ENCODE measurements at places on chromosomes 6 and 20.

GRCh38 chr20:57830515-57830895 lies 120.7 kb upstream of the PMEPA1 start:
- DNase-seq = no peak

- no peak for DNase-seq
Observed at GRCh38 chr6:16441262-16441661, 202.9 kb downstream of the GMPR start.

DNA sequence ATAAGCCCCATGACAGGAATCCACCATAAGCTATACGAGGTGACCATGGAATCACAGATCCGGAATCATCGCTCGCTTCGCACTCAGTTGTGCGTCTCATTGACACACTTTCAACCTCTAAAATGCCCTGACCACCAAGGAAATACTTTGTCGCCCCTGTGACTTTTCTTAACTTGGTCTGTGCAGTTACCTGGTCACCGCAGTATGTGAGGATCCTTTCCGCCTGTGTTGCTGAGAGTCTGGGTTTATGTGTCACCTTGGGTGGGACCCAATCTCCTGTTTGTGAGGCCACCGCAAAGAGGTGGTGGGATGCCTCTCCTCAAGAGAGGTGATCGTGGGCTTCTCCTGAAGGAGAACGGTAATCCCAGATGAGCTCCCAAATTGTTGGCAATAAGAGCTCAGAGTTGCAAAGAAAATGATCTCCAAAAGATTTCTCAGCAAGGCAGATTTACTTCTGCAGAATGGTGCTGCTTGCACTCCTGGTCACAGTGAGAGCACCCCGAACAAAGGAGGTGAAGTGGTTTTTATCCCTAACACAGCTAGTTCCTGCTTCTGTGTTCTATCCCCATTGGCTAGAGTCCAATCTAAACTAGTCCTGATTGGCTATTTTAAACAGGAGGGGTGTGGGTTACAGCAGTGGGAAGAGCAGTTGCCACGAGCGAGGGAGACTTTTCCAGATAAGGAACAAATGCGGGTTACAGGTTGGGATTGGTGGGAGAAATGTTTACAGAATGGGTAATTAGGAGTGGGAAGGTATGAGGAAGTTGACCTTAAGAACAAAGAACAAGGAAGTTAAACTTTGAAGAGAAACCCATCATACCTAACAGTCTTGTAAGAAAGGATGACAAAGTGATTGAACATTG lies 9.1 kb upstream of the ZNFX1 start:
- DNase-seq = peak; percentile 19

GRCh38 chr6:75386050-75386770 lies 101.6 kb upstream of the TMEM30A start:
- DNase-seq = no peak

GRCh38 chr6:124963416-124963785 lies 1.2 kb downstream of the RNF217 start:
- DNase-seq = no peak

DNA sequence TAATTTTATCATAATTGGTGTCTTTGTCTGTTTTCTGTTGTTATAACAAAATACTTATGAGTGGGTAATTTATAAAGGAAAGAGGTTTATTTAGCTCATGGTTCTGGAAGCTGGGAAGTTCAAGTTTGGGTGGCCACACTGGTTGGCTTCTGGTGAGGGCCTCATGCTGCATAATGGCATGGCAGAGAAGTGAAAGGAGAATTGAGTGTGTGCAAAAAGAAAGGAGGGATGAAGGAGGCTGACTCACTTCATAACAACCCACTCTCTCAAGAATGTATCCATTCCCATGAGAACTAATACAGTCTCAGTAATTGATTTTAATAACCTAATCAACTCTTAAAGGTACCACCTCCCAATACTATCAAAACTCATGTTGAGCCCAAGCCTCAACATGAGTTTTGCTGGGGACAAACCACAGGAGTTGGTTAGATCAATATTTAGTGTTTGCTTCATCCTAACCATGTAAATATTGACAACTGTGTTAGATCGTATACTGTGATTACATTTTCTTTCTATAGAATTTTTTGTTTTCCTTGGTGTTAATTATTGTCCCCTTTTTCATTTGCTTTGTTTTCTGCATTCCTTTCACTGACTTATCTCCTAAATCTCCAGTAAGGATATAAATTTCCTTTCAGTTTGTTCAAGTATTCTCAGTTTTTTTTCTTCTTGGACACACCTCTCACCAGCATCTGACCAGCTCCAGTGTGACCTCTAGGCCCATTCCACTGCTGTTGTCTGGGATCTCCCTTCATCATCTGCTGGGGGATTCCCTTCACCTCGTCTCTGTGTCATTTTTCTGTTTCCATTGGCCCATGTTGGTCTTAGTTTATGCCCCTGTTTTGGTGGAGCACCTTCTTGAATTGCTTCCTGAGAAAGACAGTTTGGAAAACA lies 54.8 kb upstream of the SCGN start:
- no peak for DNase-seq

DNA sequence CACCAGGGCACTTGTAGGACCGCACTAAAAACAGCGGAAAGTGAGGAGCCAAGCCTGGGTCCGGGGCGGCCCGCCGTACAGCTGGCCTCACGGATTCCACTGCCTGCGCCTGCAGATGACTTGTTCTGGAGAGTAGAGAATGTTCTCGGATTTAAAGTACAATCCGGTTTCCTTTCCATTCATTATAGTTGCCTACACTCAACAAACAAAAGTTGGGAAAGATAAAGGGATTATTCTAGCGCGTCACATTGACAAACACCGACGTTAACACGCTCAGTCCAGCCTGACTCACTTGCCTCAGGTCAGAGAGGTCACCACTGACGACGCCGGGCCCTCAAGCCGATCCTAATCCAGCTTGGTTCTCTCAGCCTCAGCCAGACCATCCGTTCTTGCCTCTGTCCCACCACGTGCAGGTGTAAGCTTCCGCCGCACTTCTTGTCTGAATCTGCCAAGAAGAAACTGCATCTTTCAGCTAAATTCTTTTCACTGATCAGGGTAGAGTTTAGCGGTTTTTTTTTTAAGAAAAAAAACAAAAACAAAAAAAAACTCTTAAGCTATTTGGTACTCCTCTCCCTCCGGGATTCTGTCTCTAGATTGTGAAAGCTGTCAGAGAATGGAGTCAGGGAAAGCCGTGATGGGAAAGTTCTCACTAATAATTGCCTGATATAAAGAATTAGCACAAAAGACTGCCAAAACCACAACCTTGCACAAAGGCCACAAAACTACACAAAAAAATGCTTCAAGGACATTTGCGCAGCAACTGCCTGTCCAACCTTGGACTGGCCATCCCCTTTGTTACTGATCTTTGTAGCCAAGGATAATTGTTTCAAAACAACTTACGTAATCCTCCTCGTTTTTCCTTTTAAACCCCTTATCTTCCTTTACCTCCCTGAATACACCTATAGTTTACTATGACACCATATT lies 1.1 kb upstream of the PHF10 start:
- DNase-seq = no peak

DNA sequence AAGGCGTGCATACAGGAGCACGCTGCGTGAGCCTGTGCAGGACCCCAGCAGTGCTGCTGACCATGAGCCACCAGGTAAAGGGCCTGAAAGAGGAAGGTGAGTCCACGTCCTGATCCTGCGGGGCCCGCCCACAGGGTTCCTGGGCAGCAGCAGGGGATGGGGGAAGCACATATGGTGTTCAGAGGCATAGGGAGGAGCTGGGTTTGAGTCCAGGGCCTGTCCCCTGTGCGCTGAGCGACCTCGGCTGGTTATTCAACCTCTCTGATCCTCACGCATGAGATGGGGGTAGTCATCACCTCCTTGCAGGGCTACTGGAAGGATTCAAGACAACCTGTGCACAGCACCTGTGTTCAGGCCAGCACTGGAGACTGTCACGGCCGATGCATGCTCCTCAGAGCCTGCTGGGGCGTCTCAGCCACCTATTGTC lies at the start of gene TMC2:
TSS of gene TMC2 (plus strand) at position 14 of the 427 bp plus-strand sequence. CDS start at position 63, 49 bp downstream.
- no peak for DNase-seq

DNA sequence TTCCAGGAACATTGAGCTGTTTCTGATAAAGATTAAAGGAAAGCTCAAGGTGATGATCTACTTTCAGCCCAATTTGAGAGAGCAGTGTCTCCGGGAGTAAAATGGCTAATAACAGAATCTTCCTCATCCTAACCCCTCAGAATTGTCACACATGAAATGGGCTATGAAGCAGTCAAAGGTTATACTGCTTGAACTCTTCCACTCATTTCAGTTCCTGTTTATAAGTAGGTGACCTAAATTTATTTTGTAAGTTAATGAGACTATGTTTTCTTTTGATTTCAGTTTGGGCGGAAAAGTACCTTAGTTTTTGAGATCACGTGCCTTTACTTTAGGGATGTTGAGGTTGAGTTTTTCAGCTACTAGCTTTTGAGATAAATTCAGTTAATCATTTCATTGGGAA lies 47.2 kb downstream of the QKI start:
- no peak for DNase-seq

- no peak for DNase-seq
Observed at GRCh38 chr6:17519120-17519519, 81.0 kb upstream of the FAM8A1 start.

DNA sequence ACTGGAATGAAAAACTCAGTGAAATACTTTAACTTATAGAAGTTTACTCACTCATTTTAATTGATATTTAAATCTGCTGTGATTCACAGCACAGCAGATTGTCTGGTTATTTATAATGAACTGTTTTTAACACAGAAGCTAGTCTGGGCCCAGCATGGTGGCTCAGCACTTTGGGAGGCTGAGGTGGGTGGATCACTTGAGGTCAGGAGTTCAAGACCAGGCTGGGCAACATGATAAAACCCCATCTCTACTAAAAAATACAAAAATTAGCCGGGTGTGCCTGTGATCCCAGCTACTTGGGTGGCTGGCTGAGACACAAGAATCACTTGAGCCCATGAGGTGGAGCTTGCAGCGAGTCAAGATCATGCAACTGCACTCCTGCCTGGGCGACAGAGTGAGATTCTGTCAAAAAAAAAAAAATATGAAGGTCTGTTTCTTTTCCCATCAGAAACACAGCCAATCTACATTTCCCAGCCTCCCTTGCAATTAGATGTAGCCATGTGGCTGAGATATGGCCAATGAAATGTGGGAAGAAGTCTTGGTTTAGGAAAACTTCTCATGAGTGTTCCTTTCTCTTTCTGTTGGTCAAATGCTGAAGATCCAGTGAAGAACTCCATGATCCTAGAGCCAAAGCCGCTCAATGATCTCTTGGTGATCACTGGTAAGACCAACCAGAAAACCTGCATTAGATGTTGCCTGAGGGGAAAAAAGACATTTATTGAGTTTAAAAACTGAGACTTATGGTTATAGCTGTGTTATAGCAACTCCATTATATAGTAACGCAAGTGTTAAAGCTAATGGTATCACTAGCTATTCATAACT lies 31.3 kb upstream of the BTN3A2 start:
- DNase-seq = no peak

DNA sequence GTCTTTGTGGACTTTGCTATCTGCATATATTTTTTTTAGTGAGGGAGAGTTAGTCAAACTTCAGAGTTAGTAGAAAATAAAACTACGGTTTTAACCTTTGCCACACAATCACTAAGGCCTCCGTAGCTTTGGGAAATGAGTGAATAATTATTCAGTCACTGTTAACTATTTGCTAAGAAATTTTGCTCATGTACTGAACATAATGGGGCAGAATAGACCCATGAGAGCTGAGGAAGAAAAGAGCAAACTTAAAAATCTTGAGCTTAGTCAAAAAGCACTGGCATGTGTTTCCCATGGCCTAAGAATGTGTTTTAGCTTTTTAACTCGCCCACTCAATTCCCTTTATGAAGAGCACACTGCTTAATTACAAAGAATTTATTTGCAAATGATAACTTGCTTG lies 60.4 kb upstream of the SUPT3H start:
- no peak for DNase-seq

GRCh38 chr6:121510568-121511177 lies 75.2 kb downstream of the GJA1 start:
- DNase-seq = no peak

DNA sequence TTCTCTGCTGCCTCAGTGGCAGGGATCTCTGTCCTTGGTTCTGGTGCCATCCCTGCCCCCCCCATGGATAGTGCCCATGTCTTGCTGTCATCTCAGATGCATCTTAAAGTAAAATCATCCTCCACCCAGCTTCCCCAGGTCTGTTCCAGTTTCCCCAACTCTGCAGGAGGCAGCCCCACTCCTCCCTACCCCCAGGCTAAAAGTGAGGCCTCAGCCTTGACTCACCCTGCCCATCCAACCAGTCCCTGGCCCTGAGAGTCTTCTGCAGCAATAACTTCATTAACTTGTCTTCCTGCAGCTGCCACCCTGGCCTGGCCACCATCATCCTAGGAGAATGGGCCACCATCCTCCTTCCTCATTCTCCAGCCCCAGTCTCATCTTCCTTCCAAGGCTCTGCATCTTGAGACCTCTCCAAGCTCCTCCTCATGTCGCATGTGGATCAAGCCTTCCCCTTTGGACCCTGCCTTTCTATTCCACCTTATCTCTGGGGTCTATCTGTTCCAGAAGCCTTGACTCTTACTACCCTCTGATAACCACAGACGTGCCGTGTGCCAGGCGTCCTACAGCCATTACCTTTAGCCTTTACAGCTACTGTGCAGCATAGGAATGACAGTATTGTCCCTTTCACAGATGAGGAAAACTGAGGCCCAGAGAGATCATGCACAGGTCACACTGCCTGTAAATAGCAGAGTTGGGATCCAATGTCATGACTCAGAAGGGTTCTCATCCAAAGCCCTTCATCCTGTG lies 2.0 kb upstream of the PNPLA1 start:
- no peak for DNase-seq

DNA sequence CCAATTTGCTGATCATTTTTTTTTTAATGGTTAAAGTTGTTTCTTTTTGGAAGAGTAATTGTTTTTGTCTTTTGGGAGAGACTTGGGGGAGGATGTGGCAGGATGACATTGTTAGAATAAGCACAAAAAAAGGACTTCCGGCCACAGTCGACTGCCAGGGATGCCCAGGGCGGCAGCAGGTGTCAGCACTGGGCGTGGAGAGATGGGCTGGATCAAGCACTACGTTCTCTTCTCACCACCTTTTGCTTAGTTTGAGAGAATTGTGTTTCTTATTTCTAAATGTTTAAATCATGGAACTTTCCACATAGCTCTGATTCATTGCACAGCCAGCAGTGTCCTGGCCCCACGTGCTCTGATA lies 104.6 kb upstream of the FRMD1 start:
- no peak for DNase-seq

GRCh38 chr20:55830121-55830827 lies 175.0 kb downstream of the CBLN4 start:
- no peak for DNase-seq

DNA sequence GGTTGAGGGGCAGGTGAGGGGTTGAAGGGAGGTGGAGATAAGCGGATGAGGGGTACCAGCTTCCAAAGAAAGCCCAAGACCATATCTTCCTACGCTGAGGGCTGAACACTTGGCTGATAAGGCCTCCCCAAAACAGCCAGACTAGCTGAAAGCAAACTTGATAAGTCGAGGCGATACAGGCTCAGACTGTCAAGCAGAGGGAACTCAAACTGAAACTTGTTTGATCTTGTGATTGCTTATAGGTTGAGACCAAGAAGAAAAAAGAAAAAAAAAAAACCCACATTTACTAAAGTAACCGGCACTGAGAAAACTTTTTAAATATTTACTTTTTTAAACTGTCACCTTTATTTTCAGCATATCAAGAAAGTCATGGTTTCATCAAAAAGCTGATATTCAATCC lies 73.6 kb downstream of the TRERF1 start:
- no peak for DNase-seq

Measured in DMS 273 treated with DMSO at 0.1 percent for 48 hours (cell line).